Right ventricle myocardium inferior (tissue), 1 donor: ENCODE measurements at places on chromosomes 3 and 15. TPM values are rescaled to one million over a fixed set of nuclear protein-coding genes. Genes with fewer than 3 reads are reported as not detected.

DNA sequence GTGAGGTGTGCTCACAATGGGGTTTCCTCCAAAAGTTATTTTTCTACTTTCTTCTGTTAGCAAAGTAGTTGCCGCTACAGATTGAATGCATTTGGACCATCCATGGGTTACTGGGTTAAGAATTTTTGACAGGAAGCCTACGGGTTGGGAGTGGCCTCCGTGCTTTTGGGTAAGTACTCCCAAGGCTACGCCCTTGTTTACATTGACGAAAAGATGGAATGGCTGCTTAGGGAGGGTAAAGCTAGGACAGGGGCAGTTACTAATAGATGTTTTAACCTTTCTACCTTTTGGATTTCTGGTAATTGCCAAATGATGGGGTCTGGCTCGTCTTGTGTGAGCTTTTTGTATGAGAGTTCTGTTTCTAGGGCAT, 20.4 kb upstream of the ATG7 start:
- DNase-seq: no peak

GRCh38 chr3:5874931-5875341, 687.4 kb downstream of the EDEM1 start:
- DNase-seq: no peak

DNA sequence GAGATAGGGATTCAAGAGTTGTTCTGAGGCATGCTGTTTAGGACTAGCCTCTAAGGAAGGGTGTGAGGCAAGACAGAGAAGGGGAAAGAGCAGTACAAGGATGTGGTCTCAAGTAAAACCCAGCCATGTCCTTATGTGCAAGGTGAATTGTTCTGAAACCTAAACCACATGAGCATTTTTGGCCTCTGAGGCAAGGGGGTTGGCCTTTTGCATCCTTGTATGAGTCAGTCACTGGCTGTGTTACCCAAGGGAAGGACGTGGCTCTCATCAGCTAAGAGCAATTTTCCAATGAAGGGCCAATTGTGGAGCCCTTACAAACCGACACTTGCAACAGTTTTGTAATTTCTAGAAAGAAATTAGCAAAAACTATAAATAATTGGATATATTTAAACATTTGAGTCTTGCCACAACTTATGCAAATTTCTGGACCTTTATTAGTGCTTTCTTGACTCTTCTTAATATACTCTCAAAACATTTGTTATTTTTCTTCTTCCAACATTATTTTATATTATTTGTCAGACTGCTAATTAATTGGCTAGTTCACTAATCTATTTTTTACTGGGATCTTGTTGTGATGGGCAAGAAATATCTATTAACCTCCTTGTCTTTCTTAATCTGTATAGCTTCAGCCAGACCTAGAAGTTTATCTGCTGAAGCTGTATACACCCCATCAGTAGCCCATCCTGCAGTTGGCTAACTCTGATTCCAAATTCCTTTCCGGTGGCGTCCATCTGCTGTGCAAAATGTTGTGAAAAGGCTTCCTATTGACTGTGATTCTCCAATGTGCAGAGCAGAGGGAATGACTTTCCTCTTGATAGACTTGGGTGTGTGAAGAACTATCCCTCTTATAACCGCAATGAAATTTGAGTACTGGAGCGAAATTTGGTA, 97.7 kb upstream of the P2RY1 start:
- no peak for DNase-seq

The CAMKV gene
- not detected for total RNA-seq

The RTP3 gene
- not detected for total RNA-seq
